Stimulated activated CD8-positive, alpha-beta memory T cell treated with anti-CD3 and anti-CD28 coated beads, Interleukin-4, amount 100 ng/mL, for 1 hour (primary cell): ENCODE measurements at places on chromosomes 12 and 14.

DNA sequence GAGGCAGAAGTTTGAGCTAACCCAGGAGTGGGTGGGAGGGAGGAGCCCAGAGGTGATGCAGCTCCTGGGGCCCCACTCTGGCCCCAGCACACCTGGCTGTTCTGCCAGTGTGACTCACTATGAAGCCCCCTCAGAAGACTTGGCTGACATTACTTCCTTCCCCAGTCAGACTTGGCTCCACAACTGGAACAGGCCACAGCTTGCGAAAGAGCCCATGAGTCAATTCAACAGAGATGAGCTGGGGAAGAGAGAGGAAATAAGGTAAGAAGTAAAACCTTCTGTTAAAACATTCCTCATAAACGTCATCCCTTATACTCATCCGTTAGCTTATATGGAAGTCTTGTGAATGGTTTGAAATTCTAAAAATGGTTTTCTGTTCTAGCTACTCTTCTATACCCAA is 245.9 kb downstream of the ADAMTS20 start:
- no peak for DNase-seq

DNA sequence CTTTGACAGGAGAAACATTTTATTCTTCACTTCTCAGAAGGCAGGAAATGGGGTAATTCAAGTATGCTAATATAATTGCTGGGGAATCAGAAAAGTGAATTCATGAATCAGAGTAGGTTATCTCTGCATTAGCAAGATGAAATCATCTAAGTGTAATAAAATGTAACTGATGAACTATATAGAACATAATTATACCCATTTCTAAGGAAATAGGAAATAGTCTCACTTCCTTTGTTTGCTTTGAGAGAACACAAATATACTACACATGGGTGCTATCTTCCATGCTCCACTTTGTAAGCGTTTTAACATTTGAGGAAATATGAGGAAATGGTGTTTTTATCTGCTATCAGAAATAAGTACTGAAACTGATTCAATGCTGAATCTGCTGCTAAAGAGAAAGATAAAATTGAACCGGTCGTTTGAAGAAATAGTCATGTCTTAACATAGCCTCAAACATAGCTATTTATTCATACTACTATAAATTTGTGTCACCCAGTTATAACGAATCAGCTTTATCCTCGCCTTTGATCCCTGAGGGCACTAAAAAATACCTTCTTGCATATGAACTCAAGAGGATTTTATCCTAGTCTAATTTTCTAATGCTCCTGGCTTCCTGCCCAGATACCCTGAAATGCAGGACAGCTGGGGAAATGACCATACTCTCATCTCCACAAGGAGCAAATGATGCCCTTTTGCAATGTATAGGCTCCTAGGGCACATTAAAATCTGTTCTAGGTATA is 696.0 kb downstream of the C12orf50 start:
- DNase-seq: no peak

DNA sequence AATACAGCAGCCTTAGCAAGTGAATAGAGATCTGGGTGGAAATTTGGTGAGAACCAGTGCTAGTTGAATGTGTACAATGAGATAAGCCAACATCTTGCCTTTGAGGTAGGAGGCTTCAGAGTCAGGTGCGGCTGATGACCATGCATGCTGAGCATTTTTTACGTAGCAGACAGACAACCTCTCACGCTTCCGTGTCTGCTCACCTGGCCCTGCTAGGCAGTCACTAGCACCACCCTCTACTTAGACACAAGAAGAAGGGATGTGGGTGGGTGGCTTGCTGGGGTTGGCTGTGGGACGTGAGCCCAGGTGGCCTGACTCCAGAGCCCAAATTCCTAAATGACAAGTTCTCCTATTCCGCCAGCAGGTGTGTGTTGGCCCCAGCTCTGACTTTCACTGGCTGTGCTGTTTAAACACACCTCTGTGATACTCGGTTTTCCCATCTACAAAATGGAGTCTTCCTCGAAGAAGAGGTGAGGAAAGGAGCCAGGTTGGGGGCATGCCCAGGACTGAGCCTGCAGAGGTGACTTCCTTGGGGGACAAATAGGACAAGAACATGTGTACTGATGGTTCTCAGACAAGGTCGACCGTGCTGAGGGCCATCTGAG is 57.8 kb upstream of the BCL11B start:
- DNase-seq: no peak

GRCh38 chr12:51062631-51063397 is 14.7 kb downstream of the LETMD1 start:
- DNase-seq: no peak

DNA sequence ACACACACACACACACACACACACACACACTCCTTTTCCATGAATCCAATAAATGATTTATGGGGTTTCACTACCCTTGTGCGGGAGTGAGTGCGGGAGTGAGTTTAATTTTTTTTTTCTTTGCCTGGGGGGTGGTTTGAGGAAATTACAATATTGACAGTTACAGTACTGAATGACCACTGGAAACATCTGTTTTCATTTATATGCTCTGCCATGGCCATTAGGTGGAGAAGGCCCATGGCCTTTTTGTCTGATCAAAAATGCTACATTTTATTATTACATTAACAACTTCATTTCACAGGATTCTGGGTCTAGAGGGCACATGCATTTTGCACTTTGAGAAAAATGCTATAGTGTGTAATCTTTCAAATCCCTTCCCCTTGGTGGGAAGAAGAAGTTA is 5.9 kb downstream of the TBX3 start:
- DNase-seq: no peak

GRCh38 chr12:52612431-52613383 is 5.7 kb downstream of the KRT73 start:
- no peak for DNase-seq

DNA sequence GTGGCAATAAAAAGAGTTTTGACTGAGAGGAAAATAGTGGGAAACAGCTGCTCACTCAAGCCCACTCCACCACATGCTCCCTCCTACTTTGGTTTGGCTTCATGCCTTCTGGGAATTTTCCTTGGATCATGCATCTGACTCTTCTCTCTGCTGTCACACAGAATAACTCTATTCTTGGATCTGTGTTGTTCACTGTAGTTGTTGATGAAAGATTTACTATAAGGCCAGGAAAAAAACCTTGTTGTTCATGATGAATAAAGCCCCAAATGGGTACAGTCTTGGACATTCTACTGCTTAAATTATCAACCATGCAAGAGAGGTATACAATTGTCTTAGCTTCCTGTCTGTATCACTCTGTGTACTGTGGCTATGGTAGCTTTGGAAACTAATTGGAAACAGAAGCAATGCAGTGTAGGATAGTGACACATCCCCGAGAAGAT is 70.5 kb downstream of the TMX1 start:
- DNase-seq: no peak

- DNase-seq: no peak
Measured at GRCh38 chr12:11707535-11707934, 58.1 kb downstream of the ETV6 start.

DNA sequence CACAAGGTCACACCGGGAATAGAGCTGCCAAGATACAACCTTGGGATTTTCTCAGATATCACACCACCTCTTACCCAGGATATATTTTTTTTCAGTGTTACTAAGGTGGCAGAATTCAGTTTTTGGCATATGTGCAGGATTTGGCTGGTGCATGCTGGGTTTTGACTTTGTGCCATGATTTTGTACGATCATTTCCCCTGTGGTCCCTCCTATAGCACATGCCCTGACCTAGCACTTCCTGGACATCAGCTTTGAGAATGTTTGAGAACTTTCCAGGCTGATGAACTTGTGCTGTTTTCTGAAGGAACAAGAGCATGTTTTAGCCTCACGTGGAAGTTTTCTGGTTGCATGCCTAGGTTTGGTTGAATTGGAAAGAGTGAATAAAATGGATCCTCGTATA is 11.0 kb upstream of the TBPL2 start:
- no peak for DNase-seq

GRCh38 chr12:79532907-79533288 is 157.9 kb downstream of the PAWR start:
- no peak for DNase-seq

GRCh38 chr14:101620821-101621785 is 59.8 kb downstream of the DIO3 start:
- no peak for DNase-seq

GRCh38 chr12:613996-614395 is 49.2 kb downstream of the NINJ2 start:
- DNase-seq: no peak

GRCh38 chr12:4279198-4279690 is 5.7 kb downstream of the CCND2 start:
- DNase-seq: no peak

DNA sequence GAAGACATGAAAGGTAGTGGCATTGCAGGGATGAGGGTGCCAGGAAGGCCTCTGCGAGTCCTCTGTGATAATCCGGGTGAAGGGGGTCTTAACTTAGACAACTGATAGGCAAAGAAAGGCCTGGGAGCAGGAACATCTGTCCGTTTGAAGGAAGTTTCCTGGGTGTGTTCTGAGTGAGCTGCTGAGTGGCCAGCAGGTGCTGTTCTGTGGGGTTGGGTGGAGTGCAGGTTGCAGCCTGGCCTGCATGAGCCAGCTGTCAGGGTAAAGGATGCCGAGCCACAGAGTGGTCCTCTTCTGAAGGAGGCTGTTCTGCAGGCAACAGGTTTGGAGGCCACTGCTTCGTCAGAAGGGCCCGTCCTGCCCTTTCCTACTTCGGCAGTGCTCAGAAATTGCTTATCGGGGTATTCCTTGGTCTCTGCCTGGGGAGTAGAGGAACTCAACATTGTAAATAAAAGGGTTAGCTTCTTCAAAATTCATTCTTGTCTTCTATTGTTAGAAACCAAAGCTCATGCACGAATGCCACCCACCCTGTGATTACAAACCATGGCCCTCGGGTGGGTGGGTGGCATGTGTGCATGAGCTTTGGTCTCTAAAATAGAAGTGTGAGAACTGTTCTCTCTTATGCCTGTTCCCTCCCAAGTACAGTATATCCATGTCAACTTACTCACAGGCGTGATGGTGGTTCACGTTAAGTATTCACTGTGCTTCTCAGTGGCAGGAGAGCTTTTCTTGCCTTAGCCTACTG is 118.9 kb downstream of the CHST11 start:
- no peak for DNase-seq
